Stimulated activated CD8-positive, alpha-beta memory T cell treated with anti-CD3 and anti-CD28 coated beads, Interleukin-4, amount 100 ng/mL, for 1 hour (primary cell): ENCODE measurements at places on chromosomes 4 and X.

- DNase-seq: no peak
These were observed 957.9 kb upstream of the SLIT2 start for GRCh38 chr4:19293781-19294180.

- no peak for DNase-seq
These were observed 848.1 kb upstream of the FRG1 start for GRCh38 chr4:189092581-189092980.

GRCh38 chr4:36285784-36286480 is 4.5 kb downstream of the DTHD1 start:
- no peak for DNase-seq

GRCh38 chr4:165763640-165764039 is 109.4 kb upstream of the TLL1 start:
- no peak for DNase-seq

GRCh38 chr4:126172126-126172525 is 857.4 kb downstream of the FAT4 start:
- no peak for DNase-seq

DNA sequence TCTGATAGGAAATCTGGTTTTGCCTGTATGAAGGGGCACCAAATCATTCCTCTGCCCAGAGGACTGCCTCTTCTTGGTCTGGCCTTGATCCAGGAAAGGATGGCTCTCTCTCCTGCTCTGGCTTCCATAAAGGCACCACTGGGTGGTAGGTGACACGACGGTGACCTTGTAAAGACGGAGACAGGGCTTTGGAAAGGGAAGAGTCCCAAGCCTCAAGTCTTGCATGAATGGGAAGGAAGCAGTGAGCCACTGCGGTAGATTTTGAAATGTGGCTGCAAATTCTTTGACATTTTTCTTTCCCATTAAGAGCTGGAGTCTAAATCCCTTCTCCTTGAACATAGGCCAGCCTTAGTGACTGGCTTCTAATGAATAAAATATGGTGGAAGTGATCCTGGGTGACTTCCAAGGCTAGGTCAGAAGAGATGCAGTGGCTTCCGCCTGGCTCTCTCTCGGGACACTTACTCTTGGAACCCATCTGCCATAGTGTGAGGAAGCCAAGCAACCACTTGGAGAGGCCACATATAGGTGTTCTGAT is 347.4 kb downstream of the BCOR start:
- DNase-seq: no peak
